ENCODE measurements at places on chromosomes 6 and 20. TPM values are rescaled to one million over a fixed set of nuclear protein-coding genes. Genes with fewer than 3 reads are reported as not detected.

- DNase-seq: no peak
These were observed 25.7 kb upstream of the EMILIN3 start for GRCh38 chr20:41392295-41392694.

- DNase-seq: no peak
These were observed 322.2 kb downstream of the NRN1 start for GRCh38 chr6:5684320-5685053.

GRCh38 chr20:57650266-57650665 is 30.0 kb upstream of the ZBP1 start:
- DNase-seq: no peak

The TRIM15 gene
- not detected for total RNA-seq
